ENCODE measurements at places on chromosomes 5 and 9.

GRCh38 chr5:11072076-11072475 is 311.0 kb upstream of the DAP start:
- no peak for DNase-seq

GRCh38 chr5:179316111-179316551 is 29.1 kb downstream of the ADAMTS2 start:
- DNase-seq = no peak

DNA sequence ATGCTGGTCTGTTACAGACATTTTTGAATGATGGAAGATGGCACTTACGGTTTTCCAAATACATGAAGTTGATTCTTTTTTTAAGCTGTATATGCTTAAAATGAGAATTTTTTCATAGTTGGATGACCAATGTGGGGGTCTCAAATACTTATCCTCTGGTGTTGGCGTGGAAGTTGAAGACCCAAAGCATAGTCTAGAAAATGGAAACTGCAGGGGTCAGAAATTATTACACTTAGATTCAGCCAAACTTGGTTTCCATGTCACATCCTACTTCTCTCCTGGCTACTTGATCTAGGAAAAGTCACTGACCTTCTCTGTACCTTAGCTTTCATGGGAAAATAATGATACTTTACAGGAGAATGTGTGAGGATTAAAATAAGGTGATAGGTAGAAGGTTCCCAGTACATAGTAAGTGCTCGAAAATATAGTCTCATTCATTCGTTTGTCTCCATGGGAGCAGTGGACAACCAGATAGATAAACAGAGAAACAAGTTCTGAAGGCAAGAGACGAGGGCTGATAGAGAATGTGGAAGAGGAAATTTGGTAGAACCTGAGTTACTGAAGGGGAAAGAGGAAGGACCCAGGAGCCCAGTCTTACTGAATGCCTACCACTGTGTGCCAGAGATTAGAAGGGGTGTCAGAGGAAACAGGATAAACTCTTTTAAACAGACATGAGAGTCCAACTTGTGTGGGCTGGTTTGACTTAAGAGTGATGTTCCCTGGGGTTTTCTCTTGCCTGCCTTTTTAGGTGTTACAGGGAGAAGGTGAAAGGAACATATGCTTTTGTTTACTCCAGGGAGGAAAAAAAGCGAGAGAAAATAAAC is 560.3 kb upstream of the KLF4 start:
- no peak for DNase-seq

- peak; percentile 66 for DNase-seq
These were observed 2.0 kb downstream of the LARP1 start for GRCh38 chr5:154756868-154757813.

DNA sequence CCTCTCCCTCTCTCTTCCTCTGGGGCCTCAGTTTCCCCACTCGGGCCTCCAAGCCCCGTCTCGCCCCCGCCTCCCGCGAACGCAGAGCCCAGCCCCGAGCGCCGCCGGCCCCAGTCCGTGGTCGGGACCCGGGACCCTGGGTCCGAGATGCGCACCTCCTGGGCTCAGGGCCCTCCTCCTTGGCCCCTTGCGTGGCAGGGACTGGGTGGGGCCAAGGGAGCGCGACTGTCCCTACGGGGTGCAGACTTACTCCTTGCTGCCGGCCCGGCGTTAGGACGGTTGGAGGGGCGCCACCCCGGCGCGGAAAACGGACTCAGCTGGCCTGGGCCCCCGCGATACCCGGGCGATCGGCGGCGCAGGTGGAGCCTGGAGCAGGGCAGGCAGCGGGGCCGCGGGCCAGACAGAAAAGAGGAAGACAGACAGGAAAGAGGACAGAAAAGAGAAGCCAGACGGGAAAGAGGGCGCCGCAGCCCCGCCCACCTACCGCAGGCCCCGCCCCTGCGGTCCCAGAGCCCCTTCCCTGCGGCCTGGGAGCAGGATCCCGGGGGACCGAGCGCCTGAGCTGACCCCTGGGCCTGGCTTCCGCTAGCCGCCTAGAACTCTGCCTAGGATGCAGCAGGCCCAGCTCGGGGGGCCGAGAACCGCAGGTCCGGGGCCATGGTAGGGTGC is at the start of gene GBGT1:
Gene GBGT1, minus strand, starts transcription at position 411 of the 669 bp plus-strand sequence. CDS start 1,502 bp downstream, outside the sequence.
- peak; percentile 58 for DNase-seq

DNA sequence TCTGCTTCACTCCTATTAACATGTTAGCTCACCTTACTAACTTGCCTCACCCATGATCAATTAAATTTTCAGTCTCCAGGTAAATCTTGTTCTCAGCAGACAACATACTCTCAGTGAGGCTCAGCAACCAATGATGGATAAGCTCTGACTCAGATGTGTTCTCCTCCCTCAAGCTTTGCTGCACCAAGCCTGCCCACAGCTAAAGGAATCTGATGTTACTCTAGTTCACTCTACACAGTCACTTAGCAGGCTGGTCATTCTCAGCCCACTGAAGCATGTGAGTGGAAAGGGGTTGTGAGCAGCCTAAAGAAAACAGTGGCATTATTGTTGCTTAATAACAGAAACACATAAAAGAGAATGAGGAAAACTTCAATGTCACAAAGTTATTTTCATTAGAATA is 37.3 kb upstream of the CTNND2 start:
- DNase-seq = no peak

- DNase-seq = no peak
These were observed 85.1 kb downstream of the AMBP start for GRCh38 chr9:113992994-113993393.

DNA sequence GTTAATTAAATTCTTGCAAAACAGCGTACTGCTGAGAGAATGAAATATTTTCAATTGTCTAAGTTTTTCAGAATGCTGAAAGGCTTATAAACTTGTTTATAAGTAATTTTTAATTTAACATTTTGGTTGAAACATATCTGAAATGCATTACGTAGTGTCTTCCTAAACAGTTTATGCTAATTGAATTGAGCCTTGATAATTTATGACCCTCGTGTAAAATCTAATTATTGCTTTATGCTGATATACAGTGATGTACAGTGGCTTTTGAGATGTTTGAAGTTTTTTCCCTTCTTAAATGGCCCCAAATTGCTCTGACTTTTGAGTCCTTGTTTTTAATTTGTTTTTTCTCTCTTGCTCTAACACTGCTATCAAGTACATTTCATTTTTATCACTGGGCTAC is 262.7 kb downstream of the FBXL7 start:
- no peak for DNase-seq

DNA sequence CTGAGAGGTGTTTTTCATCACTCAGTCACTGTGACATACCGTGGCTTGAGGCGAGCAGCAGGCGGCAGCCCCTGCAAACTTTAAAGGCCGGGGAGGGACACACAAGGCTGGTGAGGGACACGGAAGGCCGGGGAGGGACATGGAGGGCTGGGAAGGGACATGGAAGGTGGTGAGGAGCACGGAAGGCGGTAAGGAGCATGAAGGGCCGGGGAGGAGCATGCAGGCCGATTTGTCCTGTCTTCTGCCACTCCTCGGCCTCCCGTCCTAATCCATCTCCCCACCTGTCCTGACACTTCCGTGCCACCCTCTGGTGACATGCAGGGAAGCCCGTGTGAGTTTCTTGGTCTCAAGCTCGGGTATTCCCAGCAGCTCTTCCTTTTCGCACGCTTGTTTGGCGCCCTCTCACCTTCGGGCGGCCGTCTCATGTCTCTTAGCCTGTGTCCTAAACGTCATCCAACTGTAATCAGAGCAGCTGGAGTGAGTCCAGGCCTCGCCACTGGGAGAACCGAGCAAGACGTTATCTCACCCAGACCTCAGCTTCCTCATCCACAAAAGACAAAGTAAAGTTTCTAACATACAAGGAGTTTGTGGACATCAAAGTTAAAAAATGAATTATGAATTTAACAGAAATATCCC is 126.5 kb downstream of the MRPL36 start:
- no peak for DNase-seq

DNA sequence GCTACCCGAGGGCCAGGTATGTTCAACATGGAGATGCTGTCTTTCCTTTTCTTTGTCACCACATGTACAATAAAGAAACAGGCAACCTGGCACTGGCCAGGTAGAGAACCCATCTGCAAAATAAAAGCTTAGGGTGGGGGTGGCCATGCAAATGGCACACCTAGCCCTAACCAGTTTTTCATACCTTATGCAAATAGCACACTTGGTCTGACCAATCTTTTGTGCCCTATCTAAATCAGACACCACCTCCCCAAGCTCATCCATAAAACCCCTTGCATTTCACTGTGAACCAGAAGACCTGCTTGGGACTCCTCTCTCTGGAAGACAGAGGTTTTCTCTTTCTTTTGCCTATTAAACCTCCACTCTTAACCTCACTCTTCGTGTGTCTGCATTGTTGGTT is 33.9 kb downstream of the JAKMIP2 start:
- DNase-seq = no peak

DNA sequence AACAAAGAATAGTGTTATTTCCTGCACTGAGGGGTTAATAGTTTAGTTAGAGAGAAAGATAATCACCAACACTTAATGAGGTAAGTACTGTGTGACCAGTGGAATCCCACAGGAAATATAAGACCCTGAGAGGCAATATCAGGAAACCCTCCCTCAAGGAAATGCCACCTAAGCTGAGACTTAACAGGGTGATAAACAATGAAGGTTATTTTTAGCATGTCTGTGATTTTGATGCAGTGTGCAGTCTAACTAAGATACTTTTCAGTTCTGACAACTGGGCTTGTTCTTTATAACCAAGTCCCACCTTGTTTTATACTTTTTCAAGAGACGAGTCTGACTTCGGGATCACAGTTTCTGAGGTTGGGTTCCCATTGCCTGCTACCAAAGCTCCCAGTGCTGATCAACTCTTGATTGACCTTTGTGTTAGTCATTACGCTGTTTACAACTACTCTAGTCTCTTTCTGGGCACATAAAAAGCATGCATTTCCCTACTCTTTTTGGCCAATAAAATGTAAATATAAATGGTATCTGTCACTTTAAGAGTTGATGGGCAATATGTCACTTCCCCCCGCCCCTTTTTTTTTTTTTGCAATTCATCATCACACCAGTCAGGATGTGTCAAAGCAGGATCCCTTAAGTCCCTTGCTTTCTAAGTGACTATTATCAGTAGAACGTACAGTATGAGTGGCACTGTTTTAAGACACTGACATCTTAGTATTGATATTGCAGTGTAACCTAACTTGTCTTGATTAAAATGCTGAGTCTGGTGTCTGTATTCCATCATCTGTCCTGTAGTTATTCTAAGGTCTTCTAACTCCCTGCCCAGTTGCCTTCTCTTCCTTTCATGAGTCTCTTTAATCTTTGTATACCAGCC is 31.4 kb downstream of the C6 start:
- DNase-seq = no peak

DNA sequence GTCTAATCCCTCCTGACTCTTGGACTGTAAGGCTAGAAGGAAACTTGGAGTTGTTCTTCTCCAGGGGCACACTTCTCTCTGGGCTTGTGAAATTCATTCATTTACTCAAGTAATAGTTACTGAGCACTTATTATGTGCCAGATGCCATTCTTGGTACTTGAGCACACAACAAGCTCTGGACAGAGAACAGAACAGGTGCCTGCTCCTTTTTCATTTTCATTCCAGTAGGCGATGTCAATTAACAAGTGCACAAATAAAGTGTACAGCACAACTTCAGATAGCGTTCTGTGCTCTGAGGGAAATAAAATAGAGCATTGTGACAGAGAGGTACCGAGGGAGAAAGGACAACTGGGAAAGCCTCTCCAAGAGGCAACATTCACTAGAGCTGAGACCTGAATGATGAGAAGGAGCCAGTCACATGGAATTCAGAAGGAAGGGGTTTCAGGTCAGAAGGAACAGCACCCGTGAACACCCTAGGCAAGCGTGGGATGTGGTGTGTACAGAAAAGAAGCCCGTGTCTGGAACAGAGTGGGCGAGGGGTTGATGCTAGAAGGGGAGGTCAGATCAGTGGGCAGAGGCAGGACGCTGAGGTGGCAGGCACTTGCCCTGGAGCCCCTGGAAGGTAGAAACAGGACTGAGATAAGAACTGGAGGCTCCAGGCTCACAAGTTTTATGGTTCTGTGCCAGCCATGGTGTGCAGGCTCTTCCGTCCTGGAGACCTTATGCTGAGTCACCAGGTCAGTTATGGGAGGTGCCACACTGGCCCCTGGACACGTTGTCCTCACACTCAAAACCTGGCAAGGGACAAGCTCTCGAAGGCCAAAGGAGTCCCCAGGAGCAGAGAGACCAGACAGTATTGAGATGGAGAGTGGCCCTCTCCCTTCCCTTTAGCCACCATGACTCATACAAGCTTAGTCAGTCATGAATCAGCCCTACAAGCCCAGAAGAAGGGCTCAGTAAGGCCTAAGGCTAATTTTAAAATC is 7.2 kb upstream of the ABLIM3 start:
- DNase-seq = no peak

- DNase-seq = no peak
These were observed 29.0 kb downstream of the KLF9 start for GRCh38 chr9:70385426-70385825.

DNA sequence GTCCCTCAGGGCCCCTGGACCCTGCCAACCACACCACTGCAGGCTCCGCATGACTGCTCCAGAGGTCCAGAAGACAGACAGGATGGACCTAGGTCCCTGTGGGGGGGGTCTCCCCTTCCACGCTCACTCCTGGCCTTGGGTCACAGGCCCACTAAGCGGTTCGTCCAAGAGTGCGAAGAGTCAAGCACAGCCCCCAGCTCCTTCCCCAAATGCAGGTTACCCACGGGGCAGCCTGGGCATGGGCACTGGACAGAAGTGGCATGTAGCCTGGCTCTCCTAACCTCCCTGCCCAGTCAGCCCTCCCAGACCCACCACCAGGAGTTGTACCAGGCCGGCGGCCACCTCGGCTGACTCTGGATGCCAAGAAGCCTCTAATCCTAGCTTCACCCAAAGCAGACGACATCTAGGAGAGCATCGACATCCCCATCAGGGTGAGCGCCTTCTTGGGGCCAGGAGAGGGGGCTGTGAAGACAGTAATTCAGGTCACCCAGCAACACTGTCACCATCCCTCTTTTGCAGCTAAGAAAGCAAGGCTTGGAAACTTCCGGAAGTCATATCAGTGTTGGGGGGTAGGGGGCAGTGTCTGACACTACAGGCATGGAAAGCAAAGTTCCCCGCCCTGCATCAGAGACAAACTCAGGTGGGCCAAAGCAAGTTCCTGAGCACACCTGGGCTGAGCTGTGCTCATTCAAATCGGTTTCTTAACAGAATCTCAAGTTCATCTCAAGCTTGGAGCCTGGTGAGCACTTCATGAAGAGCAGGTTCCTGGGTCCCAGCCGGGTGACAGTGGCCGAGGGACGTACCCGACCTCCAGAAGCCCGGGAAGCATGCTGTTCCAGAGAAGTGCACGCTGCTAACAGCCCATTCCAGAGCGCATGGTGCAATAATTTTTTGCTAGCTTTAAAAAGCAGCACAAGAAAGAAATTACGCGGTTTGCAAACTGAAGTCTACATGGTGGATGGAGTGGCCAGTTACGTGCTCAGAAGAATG is 68.7 kb downstream of the SEMA4D start:
- DNase-seq = peak; percentile 72

- no peak for DNase-seq
These were observed 13.9 kb downstream of the PLK2 start for GRCh38 chr5:58446024-58446423.

GRCh38 chr5:166710271-166710670 is 1581.2 kb upstream of the WWC1 start:
- DNase-seq = no peak

- DNase-seq = no peak
These were observed 9.8 kb upstream of the MIER3 start for GRCh38 chr5:56961746-56962145.

Data from activated naive CD4-positive, alpha-beta T cell treated with anti-CD3 and anti-CD28 coated beads, Interleukin-2, amount 10 ng/mL, durations not matched to agents 7 days and 5 days (primary cell).